ENCODE measurements at places on chromosomes 6 and 20. TPM values are rescaled to one million over a fixed set of nuclear protein-coding genes. Genes with fewer than 3 reads are reported as not detected.

Gene HLA-DRB5
- not detected for total RNA-seq

Gene HLA-DMA
- total RNA-seq: 0.76 TPM

GRCh38 chr20:57398231-57398821, 7.1 kb downstream of the RBM38 start:
- H3K27me3 ChIP-seq: peaks cover 4% of the 10 kb centered on the region
- H3K4me1 ChIP-seq: peaks cover 8% of the 10 kb centered on the region
- no peak overlapping the region for H3K4me3 ChIP-seq
- no peak overlapping the region for H3K27ac ChIP-seq
- DNase-seq: no peak

GRCh38 chr6:7108196-7108963, 619 bp downstream of the RREB1 start:
- H3K36me3 ChIP-seq: no peaks in the 10 kb centered on the region
- peak; percentile 57 for DNase-seq
- H3K4me3 ChIP-seq: peak overlapping the region; percentile 85
- H3K27me3 ChIP-seq: peaks cover 6% of the 10 kb centered on the region
- peaks cover 17% of the 10 kb centered on the region for H3K4me1 ChIP-seq

DNA sequence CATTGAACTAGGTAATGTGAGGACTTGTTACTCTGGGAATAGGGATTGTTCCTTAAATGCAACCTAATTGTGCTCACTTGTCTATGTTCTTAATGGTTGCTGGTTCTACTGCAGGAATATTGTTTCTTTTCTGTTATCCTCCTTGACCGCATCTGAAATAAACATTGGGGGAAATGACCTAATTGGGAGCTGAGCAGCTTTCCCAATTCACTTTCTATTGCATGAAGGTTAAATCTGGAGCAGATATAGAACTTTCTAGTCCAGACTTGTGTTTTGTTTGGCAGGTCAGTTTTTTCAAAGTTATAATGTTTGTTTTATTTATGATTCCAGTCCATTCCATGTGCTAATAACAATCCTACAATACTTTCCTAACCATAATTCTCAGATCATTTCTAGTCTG, 981.0 kb upstream of the CITED2 start:
- H3K27ac ChIP-seq: no peak overlapping the region
- no peaks in the 10 kb centered on the region for H3K36me3 ChIP-seq
- no peaks in the 10 kb centered on the region for H3K27me3 ChIP-seq

- no peaks in the 10 kb centered on the region for H3K36me3 ChIP-seq
- H3K27ac ChIP-seq: peak overlapping the region; percentile 0
- H3K27me3 ChIP-seq: peaks cover 14% of the 10 kb centered on the region
- DNase-seq: peak; percentile 60
Measured at GRCh38 chr6:93416571-93417420, 2.6 kb downstream of the EPHA7 start.

DNA sequence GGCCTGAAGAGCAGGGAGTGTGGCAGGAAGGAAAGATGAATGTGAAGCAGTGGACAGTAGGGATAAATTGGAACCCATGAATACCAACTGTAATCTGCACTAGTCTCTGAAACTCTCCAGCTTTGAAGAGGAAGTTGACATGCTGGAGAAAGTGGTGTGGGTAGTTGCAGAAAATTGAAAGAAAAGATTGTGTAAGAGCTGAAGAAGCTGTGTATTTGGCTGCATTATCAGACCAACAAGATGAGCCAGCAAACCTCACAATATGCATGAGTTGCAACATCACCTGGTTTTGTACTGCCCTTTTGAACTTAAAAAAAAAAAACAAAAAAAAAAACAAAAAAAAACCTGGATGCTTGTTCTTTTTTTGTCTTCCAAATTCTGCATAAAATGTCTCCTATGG, 921.9 kb upstream of the EYS start:
- H3K4me1 ChIP-seq: peaks cover 7% of the 10 kb centered on the region
- no peak overlapping the region for H3K27ac ChIP-seq

DNA sequence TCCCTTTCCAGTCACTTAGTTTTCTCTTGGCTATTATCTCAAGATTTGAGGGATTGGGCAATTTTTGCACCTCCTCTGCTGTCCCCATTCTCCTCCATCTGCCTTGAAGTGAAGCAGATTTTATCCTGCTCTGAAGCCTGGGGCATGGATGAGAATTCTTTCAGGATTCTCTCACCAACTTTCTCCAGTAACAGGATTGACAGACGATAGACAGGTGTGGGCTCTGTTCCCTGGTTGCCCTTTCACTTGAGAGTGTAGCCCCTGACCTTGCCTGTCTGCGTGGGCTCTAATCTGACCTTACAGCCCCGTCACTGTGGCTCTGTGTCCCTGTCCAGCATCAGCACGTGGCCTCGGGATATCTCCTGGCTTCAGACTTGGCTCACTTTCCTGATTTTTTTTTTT, 27.1 kb downstream of the CDYL start:
- H3K27me3 ChIP-seq: no peaks in the 10 kb centered on the region
- no peaks in the 10 kb centered on the region for H3K36me3 ChIP-seq
- no peak overlapping the region for H3K27ac ChIP-seq

Gene PFDN4
- 51.6 TPM for total RNA-seq

Gene CCDC170
- total RNA-seq: not detected

Gene STMN3
- total RNA-seq: 459 TPM

- DNase-seq: no peak
- no peak overlapping the region for H3K27ac ChIP-seq
- H3K27me3 ChIP-seq: peaks cover 6% of the 10 kb centered on the region
- no peak overlapping the region for H3K4me3 ChIP-seq
Measured at GRCh38 chr20:56422824-56423189, 10.7 kb downstream of the CASS4 start.

DNA sequence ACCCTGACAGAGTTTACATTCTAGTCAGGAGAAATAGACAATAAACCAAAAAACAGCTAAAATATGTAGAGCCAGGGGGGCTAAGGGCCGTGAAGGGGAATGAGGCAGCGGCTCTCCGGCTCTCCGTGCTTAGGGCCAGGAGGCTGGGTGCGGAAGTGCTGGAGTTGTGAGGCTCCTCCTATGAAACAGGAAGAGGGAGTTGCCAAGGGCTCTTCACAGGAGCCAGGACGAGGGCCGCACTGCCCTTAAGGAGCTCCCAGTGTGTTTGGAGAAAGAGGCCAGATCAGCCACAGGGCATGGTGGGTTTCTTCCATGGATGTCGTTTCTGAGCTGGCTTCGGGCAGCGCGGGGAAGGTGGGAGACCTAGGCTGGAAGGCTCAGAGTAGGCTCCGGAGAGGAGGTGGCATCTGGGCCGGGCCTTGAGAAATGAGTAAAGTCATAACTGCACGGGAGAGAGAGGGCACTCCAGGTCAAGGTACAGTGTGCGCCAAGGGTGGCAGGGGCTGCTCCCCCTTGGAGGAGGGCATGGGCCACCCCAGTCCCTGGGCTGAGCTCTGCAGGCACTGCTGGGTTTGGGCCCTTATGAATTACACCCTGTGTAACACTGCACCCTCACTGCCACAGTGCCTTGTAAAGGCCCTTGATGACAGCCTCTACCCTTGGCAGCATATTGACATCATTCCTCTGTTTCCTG, 20.8 kb upstream of the MLN start:
- H3K4me3 ChIP-seq: no peak overlapping the region
- H3K27ac ChIP-seq: no peak overlapping the region
- no peaks in the 10 kb centered on the region for H3K36me3 ChIP-seq
- peaks cover 49% of the 10 kb centered on the region for H3K4me1 ChIP-seq
- peaks cover 19% of the 10 kb centered on the region for H3K27me3 ChIP-seq
- no peak for DNase-seq

Gene RIPPLY2
- 4.9 TPM for total RNA-seq

DNA sequence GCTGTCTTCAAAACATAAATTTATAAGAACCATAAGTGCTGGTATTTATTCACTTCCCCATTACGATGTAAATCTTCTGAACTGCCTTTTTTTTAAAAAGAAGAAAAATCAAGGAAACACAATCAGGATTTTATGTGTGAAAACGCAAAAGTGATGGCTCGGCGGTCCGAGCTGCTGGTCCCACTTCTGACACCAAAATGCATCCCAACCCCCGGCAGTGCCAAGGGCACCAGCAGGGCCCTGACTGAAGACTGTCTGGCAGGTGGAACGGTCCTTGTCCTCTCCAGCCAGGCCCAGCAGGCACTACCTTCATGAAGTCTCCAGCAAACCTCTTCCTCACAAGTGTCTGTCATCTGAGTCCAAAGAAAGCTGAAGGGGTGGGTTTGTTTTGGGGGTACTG, 41.2 kb downstream of the TBC1D7 start:
- no peak overlapping the region for H3K4me3 ChIP-seq
- peaks cover 7% of the 10 kb centered on the region for H3K27me3 ChIP-seq
- H3K27ac ChIP-seq: no peak overlapping the region
- H3K36me3 ChIP-seq: peaks cover 25% of the 10 kb centered on the region

Gene CDH4
- total RNA-seq: 1.2 TPM

GRCh38 chr6:24520929-24521546, 26.3 kb downstream of the ALDH5A1 start:
- no peaks in the 10 kb centered on the region for H3K36me3 ChIP-seq
- DNase-seq: peak; percentile 72
- peaks cover 9% of the 10 kb centered on the region for H3K4me1 ChIP-seq
- no peaks in the 10 kb centered on the region for H3K27me3 ChIP-seq
- H3K27ac ChIP-seq: no peak overlapping the region

Gene PPP1R3G
- not detected for total RNA-seq

DNA sequence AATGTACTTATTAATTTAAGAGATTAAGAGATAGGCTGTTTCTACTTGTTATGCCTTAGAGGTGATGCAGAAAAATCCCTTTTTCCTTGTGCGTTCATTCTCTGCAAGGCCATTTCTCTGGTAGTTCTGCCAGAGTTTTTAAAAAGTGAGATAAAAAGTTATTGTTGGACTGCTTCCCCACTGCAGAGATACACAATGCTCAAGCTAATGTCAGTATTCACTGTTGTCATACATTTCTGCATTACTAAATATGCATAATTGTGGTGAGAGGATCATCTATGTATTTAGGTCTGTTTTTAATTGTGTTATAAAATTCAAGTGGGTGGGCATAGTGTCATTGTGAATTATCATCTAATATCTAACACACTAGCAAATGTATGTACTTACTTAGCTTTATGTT, 600.4 kb downstream of the HTR1B start:
- H3K36me3 ChIP-seq: peaks cover 4% of the 10 kb centered on the region
- no peak overlapping the region for H3K4me3 ChIP-seq
- no peaks in the 10 kb centered on the region for H3K27me3 ChIP-seq

Gene PNPLA1
- total RNA-seq: not detected

DNA sequence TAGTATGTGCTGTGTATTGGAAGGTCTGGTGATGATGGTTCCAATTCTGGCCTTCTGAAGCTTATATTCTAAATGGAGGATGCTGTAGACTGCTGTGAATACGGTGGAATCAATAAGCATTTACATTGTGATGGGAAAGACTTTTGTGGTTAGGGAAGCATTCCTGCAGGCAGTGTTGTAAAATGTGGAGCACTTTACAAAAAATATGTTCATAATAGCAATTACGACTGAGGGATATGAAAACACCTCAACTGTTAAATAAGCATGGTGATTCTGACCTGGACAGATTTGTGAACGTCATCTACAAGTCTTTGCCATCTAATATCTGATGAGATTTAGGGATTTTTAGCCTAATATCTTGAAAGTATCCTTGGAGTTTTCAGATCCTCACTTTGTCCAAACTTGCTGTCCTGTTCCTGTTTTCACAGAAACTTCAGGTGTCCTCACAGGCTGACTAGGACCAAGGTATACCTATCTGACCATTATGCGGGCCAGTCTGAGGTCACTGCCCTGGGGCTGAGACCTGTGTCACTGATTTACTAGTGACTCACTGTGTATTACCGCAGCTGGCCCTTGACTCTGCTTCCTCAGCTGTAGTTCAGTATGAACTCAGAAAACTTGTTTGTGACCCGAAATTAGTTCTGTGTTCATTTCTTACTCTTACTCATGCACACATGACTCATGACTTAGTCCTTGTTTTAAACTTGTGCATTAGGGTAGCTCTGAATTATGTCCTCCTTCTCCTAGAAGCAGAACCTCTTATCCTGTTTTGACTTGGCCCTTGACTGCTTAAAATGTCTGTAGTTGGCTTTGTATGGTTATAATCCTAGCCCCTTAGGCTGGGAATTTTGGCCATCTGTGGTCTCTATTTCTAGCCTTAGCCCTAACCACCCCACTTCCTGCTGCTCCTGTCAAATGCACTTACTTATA, 343.0 kb downstream of the CDKAL1 start:
- H3K27ac ChIP-seq: peak overlapping the region; percentile 12
- peaks cover 36% of the 10 kb centered on the region for H3K4me1 ChIP-seq
- no peaks in the 10 kb centered on the region for H3K36me3 ChIP-seq
- H3K4me3 ChIP-seq: no peak overlapping the region
- H3K27me3 ChIP-seq: peaks cover 4% of the 10 kb centered on the region
- no peak for DNase-seq

Gene VIP
- total RNA-seq: not detected

- no peaks in the 10 kb centered on the region for H3K27me3 ChIP-seq
- H3K27ac ChIP-seq: no peak overlapping the region
- H3K4me1 ChIP-seq: no peaks in the 10 kb centered on the region
- no peak overlapping the region for H3K4me3 ChIP-seq
- H3K36me3 ChIP-seq: no peaks in the 10 kb centered on the region
Measured at GRCh38 chr6:105779110-105779509, 307.0 kb upstream of the PRDM1 start.

DNA sequence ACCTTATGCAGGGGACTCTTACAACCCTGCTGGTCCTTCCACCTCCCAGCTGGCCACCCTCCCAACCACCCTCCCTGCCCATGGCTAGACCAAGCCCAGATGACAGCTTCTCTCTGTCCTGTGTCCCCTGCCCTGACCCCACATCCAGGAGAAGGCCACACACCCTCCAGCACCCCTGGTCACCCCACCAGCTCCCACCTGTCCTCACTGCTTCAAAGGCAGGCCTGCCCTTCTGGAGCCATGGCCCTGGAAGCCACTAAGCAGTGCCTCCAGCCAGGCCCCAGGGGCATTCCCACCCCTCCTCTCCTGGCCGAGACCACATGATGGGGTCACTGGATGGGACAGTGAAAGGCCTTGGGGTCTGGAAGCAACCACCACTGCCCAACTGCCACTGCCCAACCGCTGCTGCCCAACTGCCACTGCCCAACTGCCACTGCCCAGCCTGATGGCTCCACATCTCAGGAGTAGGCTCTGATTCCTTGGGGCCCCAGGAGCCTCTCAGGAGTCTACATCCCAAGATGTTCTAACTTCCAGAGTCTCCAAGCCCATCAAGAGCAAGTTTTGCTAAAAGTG, 30.5 kb downstream of the UBD start:
- no peaks in the 10 kb centered on the region for H3K4me1 ChIP-seq
- no peaks in the 10 kb centered on the region for H3K36me3 ChIP-seq
- H3K27ac ChIP-seq: no peak overlapping the region
- no peak overlapping the region for H3K4me3 ChIP-seq

Gene SRPK1
- 89.8 TPM for total RNA-seq

DNA sequence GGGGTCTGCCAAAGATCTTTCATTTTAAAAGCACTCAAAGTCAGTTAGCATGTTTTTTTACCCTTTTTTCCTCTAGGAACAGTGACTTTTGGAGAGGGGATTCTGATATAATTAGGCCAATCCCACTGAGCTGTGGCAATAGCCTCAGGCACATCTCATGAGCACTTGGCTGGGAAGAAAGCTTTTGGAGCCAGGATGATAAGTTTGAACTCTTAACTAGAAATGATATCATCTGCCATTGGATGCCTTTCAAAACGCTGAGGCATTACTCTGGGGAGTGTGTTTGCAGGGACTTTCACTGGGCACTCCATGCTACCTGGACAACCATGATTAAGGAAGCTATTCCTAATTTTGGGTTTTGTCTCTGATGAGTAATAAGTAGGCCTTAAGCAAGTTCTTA, 3.7 kb downstream of the SCGN start:
- H3K27ac ChIP-seq: no peak overlapping the region
- DNase-seq: no peak
- H3K4me1 ChIP-seq: peaks cover 8% of the 10 kb centered on the region
- no peaks in the 10 kb centered on the region for H3K27me3 ChIP-seq
- H3K4me3 ChIP-seq: no peak overlapping the region

- H3K36me3 ChIP-seq: peaks cover 8% of the 10 kb centered on the region
- peaks cover 15% of the 10 kb centered on the region for H3K27me3 ChIP-seq
- DNase-seq: no peak
Measured at GRCh38 chr20:846894-847278, 13.4 kb downstream of the FAM110A start.

All from glutamatergic neuron (in vitro differentiated cells).